Stimulated activated CD4-positive, alpha-beta T cell treated with anti-CD3 and anti-CD28 coated beads, Interleukin-4, amount 100 ng/mL, for 4 hours (primary cell): ENCODE measurements at places on chromosomes 4 and X.

- DNase-seq = no peak
Observed at GRCh38 chr4:47538111-47538824, 53.2 kb downstream of the ATP10D start.

DNA sequence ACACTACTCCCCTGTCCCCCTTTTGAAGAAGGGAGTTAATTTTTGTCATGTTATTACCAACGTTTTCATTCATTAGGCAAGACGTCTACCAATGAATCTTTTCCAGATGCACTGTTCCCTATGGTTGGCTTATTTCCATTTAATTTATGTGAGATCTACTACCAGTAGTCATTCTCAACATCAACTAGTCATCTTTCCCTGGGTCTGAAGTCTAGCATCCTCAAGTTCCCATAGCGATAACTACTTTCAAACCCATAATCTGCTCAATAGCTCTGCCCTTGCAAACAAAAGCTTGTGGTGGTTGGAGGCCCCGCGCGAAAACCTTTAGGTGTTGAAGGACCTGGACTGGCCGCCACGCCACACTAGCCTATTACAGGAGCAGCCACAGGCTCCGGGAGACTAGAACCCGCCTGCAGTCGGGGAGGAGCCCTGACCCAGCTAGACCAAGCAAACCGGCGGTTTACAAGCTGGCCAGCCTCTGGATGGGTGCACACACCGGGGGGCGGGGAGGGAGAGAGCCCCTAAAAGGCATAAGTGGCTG, 746 bp downstream of the PPAT start:
- DNase-seq = no peak

GRCh38 chr4:184763150-184763780, 29.4 kb upstream of the CENPU start:
- no peak for DNase-seq

DNA sequence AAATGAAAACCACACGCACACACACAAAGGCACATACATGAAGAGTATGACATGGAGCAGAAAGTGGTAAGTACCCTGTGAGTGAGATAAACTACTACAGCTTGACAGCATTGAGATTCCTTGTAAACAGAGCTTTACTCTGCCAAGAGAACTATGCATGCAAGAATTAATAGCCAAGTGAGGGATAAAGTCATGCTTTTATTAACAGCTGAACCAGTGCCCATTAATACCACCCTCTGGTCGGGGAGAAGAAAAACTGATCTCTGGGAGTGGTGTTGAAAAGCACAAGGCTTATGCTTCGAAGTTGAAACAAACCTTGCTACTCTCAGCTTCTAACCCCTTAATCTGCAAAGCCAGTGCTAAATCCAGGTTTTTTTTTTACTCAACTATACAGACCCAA, 95.9 kb upstream of the C1QTNF7 start:
- no peak for DNase-seq

DNA sequence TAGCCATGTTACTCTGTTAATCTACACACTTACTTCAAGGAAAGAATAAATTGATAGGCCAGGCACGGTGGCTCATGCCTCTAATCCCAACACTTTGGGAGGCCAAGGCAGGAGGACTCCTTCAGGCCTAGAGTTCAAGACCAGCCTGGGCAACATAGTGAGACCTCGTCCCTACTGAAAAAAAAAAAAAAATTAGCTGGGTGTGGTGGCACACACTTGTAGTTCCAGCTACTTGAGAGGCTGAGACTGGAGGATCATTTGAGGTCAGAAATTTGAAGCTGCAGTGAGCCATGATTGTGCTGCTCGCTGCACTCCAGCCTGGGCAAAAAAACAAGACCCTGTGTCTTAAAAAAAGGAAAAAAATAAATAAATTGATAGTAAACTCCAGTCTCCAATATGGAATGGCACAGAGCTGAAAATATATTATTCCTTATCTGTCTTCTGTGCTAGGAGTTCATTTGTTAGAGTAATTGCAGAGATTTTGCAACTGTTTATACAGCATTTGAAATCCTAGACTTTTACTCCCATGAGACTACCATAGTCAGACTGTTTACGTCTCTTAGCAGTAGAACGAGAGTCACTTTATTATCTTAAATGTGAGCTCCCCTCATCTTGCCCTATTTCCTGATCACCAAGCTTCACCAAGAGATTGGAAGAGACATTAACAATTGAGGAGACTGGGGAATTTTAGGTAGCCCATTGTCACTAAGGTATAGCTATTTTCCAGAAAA, 18.8 kb upstream of the TMEM131L start:
- DNase-seq = no peak
